Stimulated activated effector memory CD8-positive, alpha-beta T cell treated with anti-CD3 and anti-CD28 coated beads, Interleukin-12 subunit alpha, Interleukin-12 subunit beta, amount 100 ng/mL, for 72 hours (primary cell): ENCODE measurements at places on chromosomes 7 and 10.

DNA sequence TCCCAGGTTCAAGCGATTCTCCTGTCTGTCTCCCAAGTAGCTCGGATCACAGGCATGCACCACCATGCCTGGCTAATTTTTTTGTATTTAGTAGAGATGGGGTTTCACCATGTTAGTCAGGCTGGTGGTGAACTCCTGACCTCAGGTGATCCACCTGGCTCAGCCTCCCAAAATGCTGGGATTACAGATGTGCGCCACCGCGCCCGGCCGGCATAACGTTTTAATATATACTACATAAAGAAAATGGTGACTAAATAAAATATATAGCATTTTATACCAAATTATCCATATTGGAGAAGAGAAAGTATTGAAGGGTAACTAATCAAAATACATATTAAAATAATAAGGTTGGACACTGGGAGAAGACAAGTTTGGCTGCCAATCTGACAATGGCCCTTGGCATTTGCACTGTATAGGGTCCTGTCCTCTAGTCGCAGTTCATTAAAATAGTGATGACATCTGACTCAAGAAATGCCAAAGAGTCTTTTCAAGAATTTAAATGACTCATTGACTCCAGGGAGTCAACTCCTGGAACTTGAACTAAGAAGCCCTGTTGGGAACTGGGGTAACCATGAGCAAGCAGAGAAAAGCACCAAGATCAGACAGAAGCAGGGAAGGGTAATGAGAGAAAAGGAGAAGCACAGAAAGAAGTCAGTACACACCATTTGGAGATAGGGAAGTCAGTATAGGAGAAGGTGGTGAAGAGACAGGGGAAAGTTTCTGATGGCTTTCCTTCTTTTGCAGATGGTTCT lies 91.1 kb downstream of the CH25H start:
- DNase-seq, result no peak

DNA sequence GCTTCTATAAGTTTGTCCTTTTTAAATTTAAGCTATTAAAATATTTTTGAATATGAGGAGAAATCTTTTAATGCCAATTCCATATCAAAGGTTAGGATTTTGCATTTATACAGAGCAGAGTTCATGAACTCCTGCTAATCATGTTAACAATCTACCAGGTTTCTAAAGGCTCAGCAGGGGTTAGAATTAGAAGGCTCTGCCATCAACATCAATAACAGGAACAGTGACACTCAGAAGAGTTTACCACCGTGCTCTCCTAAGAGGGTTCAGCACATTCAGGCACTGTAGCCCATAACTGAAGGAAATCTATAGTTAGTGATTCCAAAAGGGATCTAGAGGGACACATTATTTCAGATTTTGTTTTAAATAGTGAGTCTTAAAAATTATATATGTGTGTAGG lies 100.1 kb downstream of the HOXA1 start:
- no peak for DNase-seq

DNA sequence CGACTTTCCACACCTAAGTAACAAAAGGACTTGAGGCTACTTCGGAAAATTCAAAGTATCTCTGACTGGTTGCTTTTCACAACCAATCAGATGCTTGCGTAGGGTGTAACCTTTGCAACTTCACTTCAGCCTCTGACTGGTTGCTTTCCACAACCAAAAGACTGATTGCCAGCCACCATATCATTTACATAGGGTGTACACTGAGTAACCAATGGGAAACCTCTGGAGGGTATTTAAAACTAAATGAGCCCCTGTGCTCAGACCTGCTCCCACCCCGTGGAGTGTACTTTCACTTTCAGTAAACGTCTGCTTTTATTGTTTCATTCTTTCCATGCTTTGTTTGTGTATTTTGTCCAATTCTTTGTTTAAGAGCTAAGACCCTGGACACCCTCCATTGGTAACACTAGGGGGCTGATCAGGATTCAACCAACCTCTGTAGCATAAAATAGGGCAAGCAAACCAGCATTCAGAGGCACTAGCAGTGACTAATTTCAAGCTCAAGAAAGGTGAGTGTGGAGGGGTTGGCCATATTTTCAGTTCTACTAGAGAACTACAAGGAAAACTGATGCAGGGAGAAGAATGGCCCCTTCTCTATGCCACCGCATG lies 390.8 kb downstream of the POM121L12 start:
- DNase-seq, result no peak

DNA sequence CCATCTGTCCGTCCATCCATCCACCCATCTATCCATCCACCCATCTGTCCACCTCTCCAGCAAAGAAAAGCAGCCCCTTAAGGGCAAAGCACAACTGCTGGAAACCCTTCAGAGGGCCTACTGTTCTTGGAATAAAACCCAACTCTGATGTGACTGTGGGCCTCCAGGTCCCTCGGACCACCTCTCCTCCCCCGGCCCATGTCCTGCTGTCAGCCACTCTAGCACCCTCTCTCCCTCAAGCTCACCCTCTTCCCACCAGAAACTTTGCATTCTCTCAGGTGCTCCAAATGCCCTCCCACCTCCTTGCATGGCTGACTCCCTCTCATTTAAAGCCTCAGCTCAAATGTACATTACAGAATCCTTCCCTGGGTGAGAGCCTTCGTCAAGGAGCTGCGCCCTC lies 110.3 kb downstream of the ARHGAP22 start:
- DNase-seq, result no peak

GRCh38 chr10:114874827-114875411 lies 53.3 kb downstream of the FHIP2A start:
- no peak for DNase-seq

DNA sequence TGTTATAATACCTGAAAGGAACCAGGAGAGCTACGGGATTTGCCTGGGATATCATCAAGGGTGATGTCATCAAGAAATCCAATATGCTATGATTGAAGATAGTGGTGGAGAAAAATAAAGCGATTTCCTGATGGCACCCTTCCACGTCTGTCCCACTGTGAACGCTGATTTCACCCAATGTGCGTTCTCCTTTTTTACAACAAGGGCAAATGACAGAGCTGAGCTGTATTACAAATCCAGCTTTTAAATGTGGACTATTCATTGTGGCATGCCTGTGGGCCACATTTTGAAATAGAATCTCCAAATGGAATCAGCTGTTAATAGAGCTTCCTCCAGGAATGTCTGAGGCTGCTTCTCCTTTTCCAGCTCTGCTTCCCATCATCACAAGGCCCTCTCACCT lies 23.3 kb downstream of the SLC13A4 start:
- no peak for DNase-seq

DNA sequence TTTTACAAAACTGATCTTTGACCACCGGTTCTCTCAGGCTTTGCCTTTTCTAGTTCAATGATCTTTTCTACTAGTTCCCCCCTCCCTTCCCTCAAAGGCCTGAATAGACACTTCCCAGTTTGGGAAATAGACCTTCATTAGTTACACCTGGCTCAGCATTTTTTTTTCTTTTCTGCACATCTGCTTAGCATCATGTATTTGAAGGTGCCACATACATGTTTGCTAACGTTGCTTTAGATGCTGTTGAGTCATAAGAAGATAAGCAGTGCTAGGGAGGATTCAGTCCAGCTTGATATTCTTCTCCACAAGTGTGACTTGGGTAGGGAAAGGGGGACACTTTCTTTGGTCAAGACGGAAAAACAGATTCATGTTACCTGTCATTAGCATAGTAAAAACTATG lies 78.3 kb downstream of the BICC1 start:
- DNase-seq, result no peak

- no peak for DNase-seq
These were observed 10.5 kb downstream of the CRCP start for GRCh38 chr7:66125052-66125694.

DNA sequence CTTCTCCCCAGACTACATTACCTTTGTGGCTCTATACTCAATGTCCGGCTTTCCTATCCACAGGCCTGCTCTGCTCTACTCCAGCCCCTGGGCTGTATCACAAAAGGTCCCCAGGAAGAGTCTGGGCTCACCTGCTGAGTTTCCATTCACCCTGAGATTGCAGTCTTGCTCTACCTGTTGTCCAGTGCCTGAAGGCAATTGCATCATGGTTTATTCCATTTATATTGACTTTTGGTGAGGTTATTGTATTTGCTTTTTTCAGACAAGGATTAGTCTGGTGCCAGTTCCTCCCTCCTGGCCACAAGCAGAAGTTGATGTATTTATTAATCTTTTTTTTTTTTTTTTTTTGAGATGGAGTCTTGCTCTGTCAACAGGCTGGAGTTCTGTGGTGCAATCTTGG lies 273.1 kb downstream of the XPNPEP1 start:
- DNase-seq, result no peak
